Stimulated activated CD8-positive, alpha-beta memory T cell treated with anti-CD3 and anti-CD28 coated beads, Interleukin-7, amount 100 ng/mL, for 1 hour (primary cell): ENCODE measurements at places on chromosomes 5 and 9.

DNA sequence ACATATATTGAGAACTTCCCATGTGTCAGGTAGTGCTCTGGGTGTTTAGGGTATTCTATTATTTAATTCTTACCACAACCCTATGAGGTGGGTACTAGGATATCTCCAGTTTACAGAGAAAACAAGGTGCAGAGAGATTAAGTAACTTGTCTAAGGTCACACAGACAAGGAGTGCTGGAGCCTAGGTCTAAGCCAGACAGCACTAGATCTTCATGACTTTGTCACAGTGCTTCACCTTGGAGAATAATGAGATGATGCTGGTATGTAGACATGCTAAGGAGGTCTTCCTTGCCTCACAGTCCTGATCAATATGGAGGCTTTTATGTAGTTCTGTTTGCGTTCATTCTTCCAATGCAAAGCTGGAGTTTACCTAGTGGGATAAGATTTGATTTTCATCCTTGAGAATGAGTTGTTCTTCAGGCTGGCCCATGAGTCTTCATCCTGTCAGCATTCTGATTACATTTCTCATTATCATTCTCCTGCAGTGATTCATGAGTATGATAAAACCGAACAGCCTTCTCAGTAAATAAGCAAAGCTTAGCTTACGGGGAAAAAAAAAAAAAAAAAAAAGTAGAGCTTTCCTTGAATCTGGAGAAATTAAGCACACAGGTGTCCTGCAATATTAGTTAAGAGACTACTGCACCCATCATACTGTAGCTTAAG lies 176.3 kb downstream of the C9orf152 start:
- no peak for DNase-seq

- no peak for DNase-seq
These were observed 67.0 kb downstream of the NIPBL start for GRCh38 chr5:36943584-36943983.

DNA sequence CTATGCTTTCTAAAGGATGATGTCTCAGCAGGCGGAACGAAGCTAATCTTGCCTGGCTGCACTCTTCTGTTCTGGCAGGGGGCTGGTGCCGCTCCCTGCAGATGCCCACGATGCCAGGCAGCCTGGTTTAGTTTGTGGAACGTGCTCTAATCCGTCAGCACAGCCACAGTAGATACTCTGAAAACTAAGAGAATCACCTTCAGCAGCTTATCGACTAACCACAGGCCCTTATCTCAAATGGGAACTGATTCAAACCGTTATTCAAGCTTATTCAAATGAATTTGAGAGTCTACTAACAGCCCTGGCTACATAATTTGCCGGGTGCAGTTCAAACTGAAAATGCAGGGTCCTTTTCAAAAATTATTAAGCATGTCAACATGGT lies 246.6 kb upstream of the ANKRD55 start:
- DNase-seq: no peak

- no peak for DNase-seq
These were observed 23.1 kb downstream of the NIM1K start for GRCh38 chr5:43215073-43215631.

- DNase-seq: no peak
These were observed 67.5 kb downstream of the SPEF2 start for GRCh38 chr5:35685161-35685560.

- no peak for DNase-seq
These were observed 27.9 kb upstream of the CEP72 start for GRCh38 chr5:584216-584615.

DNA sequence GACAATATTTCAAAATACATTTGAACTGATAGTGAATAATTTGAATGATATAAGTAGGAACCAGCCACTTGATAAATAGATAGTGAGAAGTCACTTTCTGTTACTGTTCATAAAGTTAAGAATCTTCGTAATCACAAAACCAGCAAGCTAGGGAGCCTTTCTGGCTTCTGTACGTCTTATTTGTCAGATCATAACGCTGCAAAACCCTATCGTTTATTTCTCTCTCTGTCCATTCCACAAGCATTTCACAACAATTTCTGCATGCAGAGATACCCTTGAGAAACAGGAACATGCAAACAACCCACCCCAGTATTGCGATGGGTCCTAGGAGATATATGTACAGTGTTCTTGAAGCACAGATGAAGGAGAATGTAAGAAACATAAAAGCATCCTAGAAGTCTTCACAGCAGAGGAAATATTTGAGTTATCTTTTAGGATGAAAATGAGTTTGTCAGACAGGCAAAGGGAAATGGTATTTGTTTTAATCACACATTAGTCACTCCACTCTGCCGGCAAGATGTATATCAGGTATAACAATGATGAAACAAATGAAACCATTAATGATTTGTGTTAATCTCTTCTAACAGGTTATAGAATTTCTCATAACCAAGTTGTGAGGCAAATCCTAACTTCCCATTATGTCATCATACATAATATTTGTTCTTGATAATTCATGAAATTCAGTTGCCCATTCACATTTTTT lies 668.7 kb upstream of the FTMT start:
- DNase-seq: no peak

DNA sequence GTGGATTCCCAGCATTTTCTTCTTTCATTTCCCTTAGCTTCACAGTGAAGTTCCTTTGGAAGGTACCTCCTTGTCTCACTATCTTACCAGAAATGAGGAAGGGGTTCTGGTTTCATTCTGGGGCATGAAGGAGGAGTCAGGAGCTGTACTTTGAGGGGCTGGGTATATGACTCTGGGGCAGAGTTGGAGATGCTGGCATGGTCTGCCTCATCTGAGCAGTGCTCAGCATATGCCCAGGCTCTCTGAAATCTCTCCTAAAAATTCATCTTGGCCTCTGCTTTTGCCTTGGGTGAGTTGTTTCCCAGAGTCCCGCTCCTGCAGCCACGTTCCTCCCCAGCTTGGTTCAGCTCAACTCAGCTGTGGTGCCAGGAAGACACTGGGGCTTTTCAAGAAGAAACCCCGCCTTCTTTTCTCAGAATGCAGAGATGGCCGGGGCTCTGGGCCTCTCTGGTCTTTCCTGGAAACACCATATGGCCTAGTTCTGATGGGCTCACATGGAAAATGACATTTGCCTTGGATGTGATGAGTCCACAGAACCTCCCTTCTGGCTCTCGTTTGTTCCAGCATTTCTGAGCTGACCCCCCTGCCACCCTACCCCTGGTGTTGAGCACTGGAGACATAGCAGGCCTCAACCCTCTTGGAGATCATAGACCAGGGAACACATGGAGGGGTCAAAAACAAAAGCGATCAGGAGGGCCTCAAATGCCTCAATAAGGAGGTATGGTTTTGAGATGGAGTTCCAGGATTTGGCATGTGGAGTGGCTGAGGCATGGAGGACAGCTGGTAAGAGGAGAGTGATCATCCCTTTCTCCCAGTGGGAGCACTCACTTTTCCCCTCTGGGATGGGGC lies 12.0 kb upstream of the TGFBR1 start:
- DNase-seq: no peak

GRCh38 chr9:128304971-128305288 lies 17.3 kb downstream of the TRUB2 start:
- DNase-seq: no peak

GRCh38 chr9:87089929-87090328 lies 142.6 kb upstream of the GAS1 start:
- DNase-seq: no peak

DNA sequence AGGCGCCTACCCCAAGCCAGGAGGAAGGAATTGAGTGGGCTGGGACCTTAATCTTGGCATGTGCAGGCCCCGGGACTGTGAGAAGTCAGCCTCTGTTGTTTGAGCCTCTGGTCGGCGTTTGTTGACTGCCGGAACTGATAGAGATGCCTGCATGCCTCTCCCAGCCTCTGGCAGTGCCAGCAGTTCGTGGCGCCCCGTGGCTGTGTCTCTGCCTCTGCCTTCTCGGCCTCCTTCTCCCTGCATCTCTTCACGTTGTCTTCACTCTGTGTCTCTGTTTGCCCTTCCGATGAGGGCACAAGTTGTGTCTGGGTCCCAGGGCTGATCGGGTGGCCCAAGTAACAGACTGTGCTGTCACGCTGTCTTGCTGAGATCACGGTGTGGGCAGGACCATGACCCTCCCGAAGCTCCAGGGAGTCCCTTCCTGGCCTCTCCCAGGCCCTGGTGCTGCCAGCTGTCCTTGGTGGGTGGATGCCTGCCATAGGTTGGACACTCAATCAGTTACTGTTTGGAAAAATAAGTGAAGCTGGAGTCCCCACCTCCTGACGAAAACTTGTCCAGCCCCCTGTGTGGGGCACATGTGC lies 133.5 kb upstream of the LPCAT1 start:
- no peak for DNase-seq

DNA sequence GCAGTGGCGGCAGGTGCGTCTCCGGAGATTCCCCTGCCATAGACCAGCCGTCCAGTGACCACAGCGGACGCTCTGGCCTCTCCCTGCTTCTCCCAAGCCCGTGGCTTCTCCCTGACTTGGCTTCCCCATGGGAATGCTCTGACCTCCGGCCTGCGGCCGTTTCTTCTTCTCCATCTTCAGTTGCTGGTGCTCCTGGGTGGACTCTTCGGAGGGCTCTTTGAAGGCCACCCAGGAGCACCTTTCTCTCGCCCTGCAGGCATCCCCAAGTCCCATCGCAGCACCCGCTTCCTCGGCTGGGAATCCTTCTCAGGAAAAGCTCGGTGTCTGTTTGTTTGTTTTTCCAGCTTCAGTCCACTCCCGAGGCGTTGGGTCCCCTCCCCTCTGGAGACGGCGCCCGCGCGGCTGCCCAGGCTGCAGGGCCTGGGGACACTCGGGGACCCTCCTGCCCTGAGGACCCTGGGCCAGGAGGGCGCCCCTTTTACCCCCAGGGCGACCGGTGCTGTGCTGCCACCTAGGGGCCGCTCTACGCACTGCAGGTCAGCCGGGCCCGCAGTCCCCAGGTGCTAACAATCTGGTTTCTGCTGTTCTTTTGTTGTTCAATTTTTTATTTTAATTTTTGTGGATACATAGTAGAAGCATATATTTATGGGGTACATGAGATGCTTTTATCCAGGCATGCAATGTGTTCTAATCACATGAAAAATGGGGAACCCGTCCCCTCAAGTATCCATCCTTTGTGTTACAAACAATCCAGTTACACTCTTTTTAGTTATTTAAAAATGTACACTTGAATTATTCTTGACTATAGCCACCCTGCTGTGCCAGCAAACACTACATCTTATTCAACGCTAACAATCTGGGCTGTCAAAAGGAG lies 197.9 kb upstream of the ADAMTS16 start:
- DNase-seq: no peak

- DNase-seq: no peak
These were observed 1.4 kb upstream of the COL27A1 start for GRCh38 chr9:114153761-114154599.

- DNase-seq: no peak
These were observed 15.0 kb downstream of the TENT4A start for GRCh38 chr5:6728011-6728794.

DNA sequence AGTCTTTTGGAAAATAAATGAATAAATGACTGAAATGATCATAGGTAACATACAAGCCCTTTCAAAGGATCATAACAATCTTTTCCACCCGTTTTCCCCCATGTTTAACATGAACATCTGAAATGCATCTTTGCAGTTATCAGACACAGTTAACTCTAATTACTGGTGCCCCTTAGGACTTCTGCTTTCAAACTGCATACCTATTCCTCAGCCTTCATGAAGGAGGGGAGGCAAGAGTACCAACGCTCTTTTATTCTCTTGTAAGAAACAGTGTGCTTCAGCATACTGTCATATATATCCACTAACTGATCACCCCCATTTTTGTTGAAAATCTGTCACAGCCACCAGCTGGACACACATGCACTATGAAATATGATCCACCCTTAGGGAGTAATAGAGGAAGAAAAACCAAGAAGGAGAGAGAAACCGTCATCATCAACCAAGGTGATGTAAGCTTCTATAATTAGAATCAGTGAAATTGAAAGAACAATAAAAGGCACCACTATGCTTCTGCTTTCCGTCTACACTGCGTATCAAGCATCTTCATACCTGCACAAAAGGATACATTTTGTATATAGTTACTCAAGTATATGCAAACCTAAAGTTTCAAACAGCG lies 98.7 kb downstream of the RAPGEF6 start:
- DNase-seq: no peak

GRCh38 chr5:37133939-37134338 lies 115.2 kb downstream of the CPLANE1 start:
- DNase-seq: no peak

GRCh38 chr5:87303324-87303723 lies 35.6 kb downstream of the RASA1 start:
- DNase-seq: no peak
